Spinal cord (tissue), 10 donors: ENCODE measurements at places on chromosomes 11 and 22. TPM values are rescaled to one million over a fixed set of nuclear protein-coding genes. Genes with fewer than 3 reads are reported as not detected.

GP1BB gene
- total RNA-seq = 5.3 TPM

GPHA2 gene
- 0.59 TPM for total RNA-seq

ANO5 gene
- 50.0 TPM for total RNA-seq

CELSR1 gene
- total RNA-seq = 5.6 TPM

PHLDA2 gene
- 0.30 TPM for total RNA-seq

SLC5A4 gene
- total RNA-seq = 0.72 TPM

MRGPRX4 gene
- total RNA-seq = not detected

OR2AT4 gene
- 0.10 TPM for total RNA-seq

VPS37C gene
- total RNA-seq = 4.8 TPM
